ENCODE measurements at places on chromosomes 1 and 21. TPM values are rescaled to one million over a fixed set of nuclear protein-coding genes. Genes with fewer than 3 reads are reported as not detected.

KCNA10 gene
- total RNA-seq, result not detected

MSH4 gene
- 0.11 TPM for total RNA-seq

RIPPLY3 gene
- not detected for total RNA-seq

KCNA3 gene
- 1.5 TPM for total RNA-seq

GRCh38 chr1:204996981-204997380, 46.0 kb upstream of the CNTN2 start:
- no peak overlapping the region for H3K4me3 ChIP-seq
- H3K36me3 ChIP-seq, result peaks cover 13% of the 10 kb centered on the region
- H3K4me1 ChIP-seq, result no peaks in the 10 kb centered on the region
- no peak for DNase-seq
- no peaks in the 10 kb centered on the region for H3K27me3 ChIP-seq
- no peak overlapping the region for H3K27ac ChIP-seq

GRCh38 chr1:10087210-10087609, 54.5 kb downstream of the UBE4B start:
- no peaks in the 10 kb centered on the region for H3K36me3 ChIP-seq
- no peak overlapping the region for H3K4me3 ChIP-seq
- H3K27me3 ChIP-seq, result no peaks in the 10 kb centered on the region
- no peak for DNase-seq
- H3K4me1 ChIP-seq, result no peaks in the 10 kb centered on the region
- no peak overlapping the region for H3K27ac ChIP-seq

- H3K4me3 ChIP-seq, result no peak overlapping the region
- no peaks in the 10 kb centered on the region for H3K4me1 ChIP-seq
- H3K27ac ChIP-seq, result peak overlapping the region; percentile 8
- DNase-seq, result no peak
These were observed 31.3 kb downstream of the ZBTB8B start for GRCh38 chr1:32496127-32496526.

DNA sequence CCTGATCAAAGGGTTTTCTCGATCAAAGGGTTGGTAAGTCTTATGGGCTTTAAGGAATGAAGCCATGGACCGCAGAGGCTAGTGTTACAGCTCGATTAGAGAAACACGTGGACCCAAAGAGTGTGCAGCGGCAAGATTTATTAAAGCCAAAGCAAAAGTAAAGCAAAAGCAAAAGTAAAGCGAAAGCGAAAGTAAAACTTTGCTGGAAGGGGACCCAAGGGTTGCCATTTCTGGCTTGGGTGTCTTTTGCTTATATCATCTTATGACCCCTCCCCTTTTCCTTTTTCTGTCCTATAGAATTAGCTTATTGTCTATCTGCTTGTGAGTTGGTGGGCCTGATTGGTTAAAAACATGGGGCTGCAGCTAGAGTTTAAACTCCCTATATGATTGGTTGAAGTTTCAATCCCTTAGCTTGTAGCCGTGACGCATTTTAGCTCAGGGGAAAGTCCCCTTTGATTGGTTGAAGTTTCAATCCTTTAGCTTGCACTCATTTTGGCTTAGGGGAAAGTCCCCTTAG, 957.0 kb downstream of the AMY1C start:
- H3K27me3 ChIP-seq, result no peaks in the 10 kb centered on the region
- no peak overlapping the region for H3K27ac ChIP-seq
- DNase-seq, result no peak
- no peak overlapping the region for H3K4me3 ChIP-seq
- no peaks in the 10 kb centered on the region for H3K4me1 ChIP-seq

DNA sequence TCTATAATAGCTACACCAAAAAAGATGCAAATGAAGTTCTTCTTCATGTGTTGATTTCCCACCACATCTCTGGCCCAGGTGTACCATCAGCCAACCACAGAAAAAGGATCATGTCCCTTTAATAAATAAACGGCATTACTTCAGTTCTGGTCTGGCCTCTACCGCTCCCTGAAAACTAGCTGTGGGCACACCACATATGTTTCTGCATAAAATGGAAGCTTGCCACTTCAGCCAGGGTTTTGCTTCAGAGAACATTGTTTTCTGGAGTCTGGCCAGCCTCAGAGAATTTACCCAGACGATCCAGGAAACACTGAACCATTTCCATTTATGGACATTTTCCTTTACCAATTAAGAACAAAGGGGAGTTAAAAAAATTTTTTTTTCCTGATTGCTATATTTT, 5.8 kb upstream of the LAMC2 start:
- H3K27ac ChIP-seq, result peak overlapping the region; percentile 87
- no peak for DNase-seq
- no peak overlapping the region for H3K4me3 ChIP-seq
- no peaks in the 10 kb centered on the region for H3K36me3 ChIP-seq

- no peaks in the 10 kb centered on the region for H3K27me3 ChIP-seq
- no peak overlapping the region for H3K4me3 ChIP-seq
- no peaks in the 10 kb centered on the region for H3K4me1 ChIP-seq
- peak overlapping the region; percentile 65 for H3K27ac ChIP-seq
- peak; percentile 67 for DNase-seq
These were observed 38.7 kb upstream of the IPO9 start for GRCh38 chr1:201790261-201790660.

DNA sequence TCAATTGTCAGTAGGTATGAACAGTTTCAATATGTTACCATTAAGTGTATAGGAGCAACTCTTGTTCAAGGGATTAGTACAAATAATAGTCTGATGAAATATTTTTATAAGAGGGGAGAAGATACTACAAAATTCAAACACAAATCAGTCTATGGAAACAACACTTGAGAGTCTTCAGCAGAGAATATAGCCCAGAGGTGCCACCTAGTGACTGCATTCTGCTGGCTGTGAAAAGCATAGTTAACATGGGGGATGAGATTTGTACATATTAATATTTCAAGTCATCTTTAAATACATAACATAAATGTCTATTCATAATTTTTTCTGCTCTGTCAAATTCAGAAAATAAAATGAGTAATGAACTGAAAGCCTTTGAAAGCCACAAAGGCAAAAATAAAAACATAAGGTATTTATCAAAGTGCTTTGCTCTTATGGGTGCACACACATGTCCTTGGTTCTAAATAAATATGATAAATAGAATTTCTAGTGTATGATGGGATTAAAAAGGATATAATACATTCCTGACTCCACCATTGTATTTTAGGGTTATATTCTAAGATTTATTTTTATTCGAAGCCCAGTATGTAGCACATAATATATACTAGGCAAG, 440.9 kb upstream of the ZRANB2 start:
- H3K4me3 ChIP-seq, result no peak overlapping the region
- no peak overlapping the region for H3K27ac ChIP-seq
- no peaks in the 10 kb centered on the region for H3K4me1 ChIP-seq
